ENCODE measurements at places on chromosomes 12 and 14. TPM values are rescaled to one million over a fixed set of nuclear protein-coding genes. Genes with fewer than 3 reads are reported as not detected.

Gene ESYT1
- 138 TPM for total RNA-seq

Gene GCH1
- total RNA-seq, result 2.4 TPM

Gene GALNT16
- 6.3 TPM for total RNA-seq

Gene TPH2
- 0.24 TPM for total RNA-seq

Gene DYRK4
- total RNA-seq, result 33.9 TPM

Gene C14orf180
- not detected for total RNA-seq

Gene DNAI7
- 0.23 TPM for total RNA-seq

Gene OR4L1
- total RNA-seq, result not detected

Gene CD163
- not detected for total RNA-seq

Gene FRS2
- total RNA-seq, result 60.9 TPM

Gene JPH4
- 1.1 TPM for total RNA-seq

Gene MYF6
- not detected for total RNA-seq

Gene GUCY2C
- total RNA-seq, result 0.09 TPM

Data from astrocyte (in vitro differentiated cells and primary cell).